Bone marrow (tissue), 2 donors: ENCODE measurements at places on chromosomes 4 and X.

DNA sequence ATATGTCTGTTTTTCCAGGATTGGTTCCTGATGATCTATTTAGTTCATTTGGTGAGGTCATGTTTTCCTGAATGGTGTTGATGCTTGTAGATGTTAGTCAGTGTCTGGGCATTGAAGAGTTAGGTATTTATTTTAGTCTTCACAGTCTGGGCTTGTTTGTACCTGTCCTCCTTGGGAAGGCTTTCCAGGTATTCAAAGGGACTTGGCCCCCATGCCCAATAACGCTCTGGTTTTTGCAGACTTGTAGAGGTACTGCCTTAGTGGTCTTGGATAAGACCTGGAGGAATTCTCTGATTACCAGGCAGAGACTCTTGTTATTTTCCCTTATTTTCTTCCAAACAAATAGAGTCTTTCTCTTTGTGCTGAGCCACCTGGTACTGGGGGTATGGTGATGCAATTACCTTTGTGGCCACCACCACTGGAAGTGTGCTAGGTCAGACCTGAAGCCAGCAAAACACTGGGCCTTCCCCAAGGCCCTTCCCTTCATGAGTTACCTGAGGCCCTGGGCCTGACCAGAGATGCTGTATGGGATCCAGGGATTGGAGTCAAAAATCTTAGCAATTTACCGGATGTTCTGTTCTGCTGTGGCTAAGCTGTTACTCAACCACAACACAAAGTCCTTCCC lies 63.3 kb upstream of the RXFP1 start:
- DNase-seq, result no peak

DNA sequence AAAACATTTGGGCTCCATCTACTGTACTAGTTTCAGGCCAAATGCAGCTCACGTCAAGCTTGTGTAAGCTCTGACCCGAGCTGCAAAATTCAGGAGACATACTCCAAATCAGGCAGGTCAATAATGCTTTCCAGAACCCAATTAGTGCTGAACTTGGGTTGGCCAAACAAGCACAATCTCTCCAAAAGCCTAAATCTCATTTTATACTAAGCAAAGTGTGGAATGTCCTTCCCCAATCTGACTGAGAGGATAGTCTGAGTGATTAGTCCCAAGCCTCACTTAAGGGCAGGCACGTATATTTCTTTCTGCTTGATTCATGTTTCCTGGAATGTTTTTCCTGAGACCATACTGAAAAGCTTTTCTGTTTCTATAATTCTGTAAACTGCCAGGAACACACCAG lies 79.9 kb downstream of the NKX6-1 start:
- DNase-seq, result no peak

- DNase-seq, result no peak
Measured at GRCh38 chrX:44733931-44734330, 109.9 kb upstream of the DUSP21 start.

DNA sequence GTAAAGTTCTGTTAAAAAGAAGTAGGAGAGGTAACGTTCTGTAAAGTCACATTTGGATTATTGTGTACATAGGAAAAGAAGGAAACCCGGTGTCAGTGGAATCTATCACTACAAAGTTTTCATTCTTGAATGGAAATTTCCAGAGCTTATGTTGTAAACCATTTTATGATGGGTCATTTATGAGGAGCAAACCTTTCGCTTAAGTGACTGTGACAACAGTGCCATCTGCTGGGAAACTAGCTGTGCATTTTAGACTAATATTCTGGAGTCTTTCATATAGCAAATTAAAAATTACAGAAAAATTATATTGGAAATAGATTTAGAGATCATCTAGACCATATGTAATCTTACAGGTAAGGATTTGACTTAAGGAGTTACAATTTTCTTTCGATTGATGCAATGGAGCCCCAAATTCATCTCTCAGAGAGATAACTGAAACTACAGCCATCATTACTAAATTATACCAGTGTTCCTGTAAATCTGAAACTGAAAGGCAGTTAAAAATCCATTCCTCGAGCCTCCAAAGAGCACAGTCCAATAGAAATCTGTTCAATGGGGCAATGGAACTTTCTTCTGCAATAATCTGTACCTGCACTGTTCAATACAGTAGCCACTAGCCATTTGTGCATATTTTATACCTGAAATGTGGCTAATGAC lies 26.9 kb downstream of the ASB9 start:
- no peak for DNase-seq

GRCh38 chrX:53323196-53323595 lies 41.8 kb upstream of the IQSEC2 start:
- no peak for DNase-seq

DNA sequence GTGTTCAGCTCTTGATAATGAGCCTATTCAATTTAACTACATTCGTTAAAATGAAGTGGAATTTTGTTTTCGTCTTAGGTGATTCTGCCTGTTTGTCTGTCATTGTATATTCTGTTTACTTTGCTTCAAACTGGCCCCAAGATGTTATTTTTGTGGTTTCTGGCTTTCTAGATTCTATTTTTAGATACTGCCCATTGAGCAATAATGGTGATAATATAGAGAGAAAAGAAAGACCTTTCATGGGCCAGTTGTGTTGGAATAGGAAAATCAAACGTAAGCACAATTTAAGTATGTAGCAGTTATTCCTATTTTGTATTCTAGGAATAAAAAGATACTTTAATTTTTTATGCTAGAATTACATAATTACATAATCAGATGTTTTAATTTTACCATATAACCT lies 4.0 kb downstream of the CDKN2AIP start:
- no peak for DNase-seq

DNA sequence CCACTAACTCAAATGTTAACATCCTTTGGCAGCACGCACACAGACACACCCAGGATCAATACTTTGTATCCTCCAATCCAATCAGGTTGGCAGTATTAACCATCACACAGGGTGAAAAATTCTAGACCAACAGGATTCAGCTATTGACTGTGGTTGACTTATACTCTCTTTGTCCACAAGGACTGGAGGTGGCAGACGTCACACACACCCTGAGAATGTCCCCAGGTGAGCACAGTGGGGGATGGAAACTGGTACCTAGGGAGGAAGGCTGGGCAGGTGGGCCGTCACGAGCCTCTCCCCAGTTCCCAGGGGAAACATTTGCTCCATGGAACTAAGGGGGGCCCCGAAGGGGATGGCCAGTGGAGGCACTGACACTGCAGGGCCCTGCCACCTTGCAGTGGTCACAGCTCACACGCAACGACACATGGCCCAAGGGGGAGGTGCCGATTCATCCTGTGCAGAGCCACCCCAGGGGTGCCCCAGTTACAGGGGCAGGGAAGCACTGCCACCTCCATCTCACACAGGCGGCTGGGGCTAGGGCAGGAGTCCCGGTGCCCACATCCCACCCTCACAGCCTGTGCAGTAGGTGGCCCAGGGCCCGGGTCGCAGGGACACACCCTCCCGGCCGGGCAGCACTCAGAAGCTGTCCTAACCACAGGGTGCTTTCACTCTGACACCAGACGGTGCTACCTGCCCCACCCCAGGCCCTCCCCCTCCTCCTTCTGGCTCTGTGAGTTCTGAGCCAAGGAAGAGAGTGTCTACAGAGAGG lies 17.4 kb downstream of the ZFYVE28 start:
- DNase-seq, result no peak

GRCh38 chrX:93461060-93461459 lies 212.3 kb downstream of the NAP1L3 start:
- DNase-seq, result no peak

GRCh38 chr4:83054928-83055327 lies 19.9 kb downstream of the COPS4 start:
- no peak for DNase-seq

DNA sequence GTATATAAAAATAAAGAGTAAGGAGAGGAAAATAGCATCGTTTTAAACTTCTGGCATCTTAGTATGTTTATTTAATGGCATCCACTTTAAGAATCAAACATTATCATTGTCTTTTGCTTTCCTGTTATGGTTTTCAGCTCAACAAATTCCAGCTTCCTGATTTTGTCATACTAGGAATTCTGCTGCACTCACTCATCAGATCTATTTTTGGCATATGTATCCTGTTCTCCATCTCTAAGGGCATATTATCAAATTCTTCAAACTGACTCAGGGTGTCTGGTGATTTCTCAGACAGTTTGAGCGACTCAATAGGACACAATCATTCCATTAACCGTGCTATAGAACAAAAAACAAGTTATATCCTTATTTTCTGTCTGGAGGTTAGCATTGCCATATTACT lies 248.5 kb upstream of the DIAPH2 start:
- DNase-seq, result no peak

- DNase-seq, result no peak
Measured at GRCh38 chr4:74764119-74764518, 30.2 kb downstream of the BTC start.

DNA sequence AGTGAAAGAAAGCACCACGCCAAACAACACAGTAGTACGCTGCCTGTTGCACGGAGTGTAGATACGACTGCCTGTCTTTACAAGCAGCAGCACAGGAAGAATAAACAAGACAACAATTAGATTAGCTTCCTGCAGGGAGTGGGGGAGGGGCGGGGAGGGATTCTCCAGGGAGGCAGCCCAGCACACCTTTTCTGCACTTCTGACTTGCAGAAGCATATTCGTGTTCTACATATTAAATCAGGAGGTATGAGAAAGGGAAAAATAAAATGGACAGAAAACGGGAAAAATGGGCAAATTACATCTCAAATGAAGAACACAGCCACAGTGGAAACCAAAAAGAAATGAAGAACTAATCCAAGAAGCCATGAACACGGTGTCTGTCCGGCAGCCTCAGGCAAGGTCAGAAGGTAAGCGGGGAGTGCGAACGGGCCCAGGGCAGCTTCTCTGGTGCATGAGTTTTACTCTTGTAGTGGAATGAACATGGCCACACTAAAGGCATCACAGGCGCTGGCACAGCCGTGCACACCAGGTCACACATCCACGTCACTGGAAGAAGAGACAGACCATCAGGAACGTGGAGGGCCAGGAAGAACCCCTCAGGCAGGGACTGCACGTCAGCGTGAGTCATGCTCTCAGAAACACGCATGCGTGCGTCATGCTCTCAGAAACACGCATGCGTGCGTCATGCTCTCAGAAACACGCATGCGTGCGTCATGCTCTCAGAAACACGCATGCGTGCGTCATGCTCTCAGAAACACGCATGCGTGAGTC lies 20.1 kb upstream of the ADRA2C start:
- DNase-seq, result no peak

- DNase-seq, result no peak
Measured at GRCh38 chr4:156223985-156224384, 270.3 kb upstream of the CTSO start.

DNA sequence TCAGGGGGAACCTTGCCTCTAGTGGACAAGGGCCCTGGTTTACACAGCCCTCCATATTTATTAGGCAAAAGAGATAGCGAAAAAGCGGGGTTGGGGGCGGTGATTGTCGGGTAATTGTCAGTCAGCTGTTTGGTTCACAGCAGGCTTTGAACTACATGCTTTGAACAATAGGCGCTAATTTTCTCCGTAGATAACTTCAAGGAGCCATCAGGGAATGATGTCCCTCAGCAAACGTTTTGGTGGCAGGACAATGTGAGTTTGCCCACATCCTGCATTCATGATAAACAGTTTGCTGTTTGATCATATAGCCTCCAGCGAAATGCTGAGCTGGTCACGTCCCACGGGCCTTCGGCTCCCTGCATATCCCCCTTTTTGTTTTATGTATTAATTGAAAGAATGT lies 65.2 kb downstream of the KANTR start:
- no peak for DNase-seq

- DNase-seq, result no peak
Measured at GRCh38 chr4:57314636-57315035, 204.5 kb upstream of the IGFBP7 start.

DNA sequence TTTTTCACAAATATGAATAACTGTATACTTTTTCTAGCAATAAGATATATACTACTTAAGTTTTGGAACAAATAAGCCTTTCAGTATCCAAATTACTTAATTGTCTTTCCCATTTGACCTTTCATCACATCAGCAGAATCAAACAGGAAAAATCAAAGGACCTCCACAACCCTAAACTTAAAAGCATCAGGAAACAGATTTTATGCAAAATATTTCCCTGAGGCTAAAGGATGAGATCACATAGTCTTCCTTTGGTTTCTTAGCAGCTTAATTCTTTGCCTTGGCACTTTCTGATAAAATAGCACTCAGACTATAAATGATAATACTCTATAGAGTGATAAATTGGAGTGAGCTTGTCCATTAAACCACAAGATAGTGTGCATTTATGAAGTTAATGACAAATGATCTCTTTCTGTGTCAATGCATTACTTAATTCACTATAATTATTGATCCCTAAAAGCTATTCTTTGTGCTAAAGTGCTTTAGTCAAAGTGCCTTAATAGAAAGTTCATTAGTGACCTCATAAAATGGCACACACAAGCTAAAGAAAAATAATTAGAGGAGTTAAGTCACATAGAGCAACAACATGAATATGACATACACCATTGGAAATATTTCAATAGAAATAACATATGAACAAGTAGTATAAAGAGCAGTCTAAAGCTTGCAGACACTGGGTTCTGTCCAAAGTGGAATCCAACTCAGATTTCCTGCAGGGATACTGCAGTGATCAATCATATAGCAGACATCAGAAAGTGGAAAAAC lies 15.7 kb upstream of the NDST3 start:
- DNase-seq, result no peak

GRCh38 chr4:1950369-1950768 lies 58.4 kb downstream of the NELFA start:
- no peak for DNase-seq

GRCh38 chrX:53681661-53682060 lies 4.9 kb downstream of the HUWE1 start:
- DNase-seq, result no peak

DNA sequence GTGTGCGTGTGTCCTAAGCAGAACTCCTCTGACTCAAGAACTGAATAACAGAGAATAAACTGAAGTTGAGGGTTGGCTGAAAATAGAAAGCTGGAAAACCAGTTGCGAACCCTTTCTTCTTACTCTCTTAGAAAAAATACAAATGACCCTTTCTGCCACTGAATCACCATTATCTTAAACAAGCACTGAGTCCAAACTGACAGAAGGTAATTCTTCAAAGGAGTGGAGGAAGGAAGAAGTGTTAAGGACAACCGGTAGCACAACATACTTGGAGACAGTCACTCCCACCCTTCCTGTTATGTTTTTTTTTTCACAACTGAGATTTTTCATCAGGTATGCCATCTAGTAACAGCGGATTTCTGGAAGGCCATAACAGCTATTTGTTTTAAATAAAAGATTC lies 38.1 kb downstream of the HELQ start:
- DNase-seq, result no peak

DNA sequence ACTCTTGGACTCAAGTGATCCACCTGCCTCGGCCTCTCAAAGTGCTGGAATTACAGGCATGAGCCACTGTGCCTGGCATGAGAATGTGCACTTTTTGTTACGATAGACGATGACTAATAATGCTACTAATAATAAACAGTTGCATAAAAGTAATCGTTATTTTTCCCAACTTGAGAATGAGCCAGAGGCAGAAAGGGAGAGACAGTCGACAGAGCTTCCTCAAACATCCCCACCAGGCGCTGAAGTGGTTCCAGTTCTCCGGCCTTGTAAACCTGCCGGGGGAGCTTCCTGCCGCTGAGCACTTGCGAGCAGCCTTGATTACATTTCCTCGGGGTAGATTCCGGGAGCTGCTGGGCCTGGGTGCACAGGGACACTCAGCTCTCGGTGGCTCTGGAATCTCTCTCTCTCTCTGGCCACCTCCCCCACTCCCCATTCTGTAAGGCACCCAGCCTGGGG lies 8.9 kb upstream of the HTRA3 start:
- no peak for DNase-seq

- DNase-seq, result no peak
Measured at GRCh38 chr4:101217353-101218031, 129.8 kb downstream of the PPP3CA start.
